ENCODE measurements at places on chromosomes 2 and 18.
A peak's percentile ranks its signal among the peaks of the same experiment; 100 is the strongest.

GRCh38 chr2:30588994-30589393 lies 141.9 kb downstream of the LCLAT1 start:
- no peak for DNase-seq

DNA sequence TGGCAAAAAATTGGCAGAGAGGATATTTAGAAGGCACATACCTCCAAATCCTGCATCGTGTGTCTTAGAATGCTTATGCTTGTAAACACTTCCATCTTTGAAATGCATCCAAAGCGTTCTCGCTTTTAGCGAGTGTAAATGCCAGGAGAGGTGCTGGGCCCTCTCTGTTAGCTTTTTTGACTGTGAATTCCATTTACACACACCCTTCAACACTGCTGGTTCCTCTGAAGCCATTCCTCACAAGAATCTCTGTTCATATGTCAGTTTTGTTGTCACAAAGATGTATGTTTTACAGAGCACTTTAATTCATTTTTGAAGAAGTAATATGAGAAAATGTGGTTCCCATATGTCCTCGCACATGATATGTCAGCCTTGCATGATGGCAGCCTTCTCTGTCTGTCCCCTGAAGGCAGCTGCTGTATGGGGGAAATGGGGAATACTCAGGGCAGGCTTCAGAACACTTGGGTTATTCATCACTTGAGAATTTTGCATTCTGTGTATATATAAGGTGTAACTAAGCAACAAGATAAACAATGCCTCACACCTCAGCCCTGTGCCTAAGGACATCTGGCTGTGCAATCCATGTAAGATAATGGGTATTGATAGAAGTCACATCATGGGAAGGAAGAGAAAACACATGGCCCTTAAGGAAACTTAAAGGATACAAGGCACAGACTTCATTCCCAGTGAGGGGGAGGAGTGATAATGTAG lies 52.3 kb downstream of the RAB27B start:
- no peak for DNase-seq

DNA sequence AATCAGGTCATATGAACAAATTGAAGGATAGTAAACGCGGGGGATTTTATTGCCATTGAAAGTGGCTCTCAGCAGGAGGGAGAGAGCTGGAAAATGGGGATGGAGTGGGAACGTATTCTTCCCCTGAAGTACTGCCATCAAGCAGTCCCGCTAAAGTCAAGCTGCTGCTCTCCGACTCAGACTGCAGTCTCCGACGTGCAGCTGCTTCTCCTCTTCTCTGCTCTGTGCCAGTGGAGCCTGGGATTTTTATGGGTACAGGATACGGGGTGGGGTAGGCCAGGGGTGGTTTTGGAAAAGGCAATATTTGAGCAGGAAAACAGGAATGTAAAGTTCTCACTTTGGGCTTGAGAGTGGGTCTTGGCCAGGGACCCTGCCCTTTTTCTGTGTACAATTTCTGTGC lies 33.0 kb downstream of the KCTD18 start:
- DNase-seq, result no peak

- no peak for DNase-seq
Observed at GRCh38 chr2:240795454-240795853, 24.6 kb downstream of the KIF1A start.

DNA sequence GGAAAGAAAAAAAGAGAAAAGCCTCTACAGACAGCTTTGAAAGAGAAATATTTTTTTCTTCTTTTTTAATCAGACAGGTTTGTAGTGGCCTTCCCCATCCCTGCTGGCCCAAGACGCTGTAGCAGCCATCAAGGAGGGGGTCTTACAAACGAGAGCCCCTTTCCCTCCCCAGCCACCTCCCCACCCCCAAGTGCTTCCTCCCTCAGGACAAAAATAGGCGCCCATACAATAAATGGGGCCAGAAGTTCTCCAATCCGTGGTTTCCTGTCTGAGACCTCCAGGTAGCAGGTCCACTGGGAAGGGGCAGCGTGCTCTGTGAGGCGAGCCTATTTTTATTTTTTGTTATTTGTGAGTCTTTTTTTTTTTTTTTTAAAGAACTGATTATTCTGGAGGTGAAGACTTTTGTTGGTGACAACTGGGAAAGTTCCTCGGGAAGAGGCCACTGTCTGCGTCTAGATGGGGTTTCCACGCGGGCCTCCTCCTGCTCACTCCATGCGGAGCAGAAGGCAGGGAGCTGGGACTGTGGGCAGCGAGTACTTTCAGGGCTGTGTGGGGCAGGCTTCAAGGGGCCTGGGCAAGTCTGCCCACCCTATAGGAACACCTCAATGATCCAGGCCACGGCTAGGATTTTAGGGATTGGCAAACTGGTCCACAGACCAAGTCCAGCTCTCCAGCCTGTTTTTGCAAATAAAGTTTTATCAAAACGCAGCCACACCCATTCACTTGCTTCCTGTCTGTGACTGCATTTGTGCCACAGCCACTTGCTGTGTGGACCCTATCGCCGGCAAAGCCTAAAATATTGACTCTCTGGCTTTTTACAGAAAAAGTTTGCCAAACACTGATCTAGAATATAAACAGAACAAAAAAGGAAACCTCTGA lies 139.6 kb downstream of the CTIF start:
- DNase-seq, result no peak

- peak; percentile 34 for DNase-seq
Observed at GRCh38 chr2:145744541-145745386, 1224.8 kb upstream of the ZEB2 start.

DNA sequence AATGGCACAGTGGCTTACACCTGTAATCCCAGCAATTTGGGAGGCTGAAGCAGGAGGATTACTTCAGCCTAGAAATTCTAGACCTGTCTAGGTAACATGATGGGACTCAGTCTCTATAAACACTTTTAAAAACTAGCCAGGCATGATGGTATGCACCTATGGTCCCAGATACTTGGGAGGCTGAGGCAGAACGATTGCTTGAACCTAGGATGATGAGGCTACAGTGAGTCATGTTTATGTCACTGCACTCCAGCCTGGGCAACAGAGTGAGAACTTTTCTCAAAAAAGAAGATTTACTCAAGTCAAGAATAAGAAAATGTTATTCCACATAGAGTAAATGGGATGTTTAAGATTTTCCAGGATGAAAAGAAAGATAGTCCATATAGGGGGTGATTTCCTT lies 158.6 kb downstream of the HNMT start:
- no peak for DNase-seq

GRCh38 chr2:135667045-135667444 lies 74.6 kb upstream of the UBXN4 start:
- no peak for DNase-seq

- DNase-seq, result peak; percentile 64
Observed at GRCh38 chr2:238287737-238288649, at the start of gene PER2. PER2 (minus strand) TSS chr2:238288610; CDS start chr2:238277936, 10,674 bp downstream.

DNA sequence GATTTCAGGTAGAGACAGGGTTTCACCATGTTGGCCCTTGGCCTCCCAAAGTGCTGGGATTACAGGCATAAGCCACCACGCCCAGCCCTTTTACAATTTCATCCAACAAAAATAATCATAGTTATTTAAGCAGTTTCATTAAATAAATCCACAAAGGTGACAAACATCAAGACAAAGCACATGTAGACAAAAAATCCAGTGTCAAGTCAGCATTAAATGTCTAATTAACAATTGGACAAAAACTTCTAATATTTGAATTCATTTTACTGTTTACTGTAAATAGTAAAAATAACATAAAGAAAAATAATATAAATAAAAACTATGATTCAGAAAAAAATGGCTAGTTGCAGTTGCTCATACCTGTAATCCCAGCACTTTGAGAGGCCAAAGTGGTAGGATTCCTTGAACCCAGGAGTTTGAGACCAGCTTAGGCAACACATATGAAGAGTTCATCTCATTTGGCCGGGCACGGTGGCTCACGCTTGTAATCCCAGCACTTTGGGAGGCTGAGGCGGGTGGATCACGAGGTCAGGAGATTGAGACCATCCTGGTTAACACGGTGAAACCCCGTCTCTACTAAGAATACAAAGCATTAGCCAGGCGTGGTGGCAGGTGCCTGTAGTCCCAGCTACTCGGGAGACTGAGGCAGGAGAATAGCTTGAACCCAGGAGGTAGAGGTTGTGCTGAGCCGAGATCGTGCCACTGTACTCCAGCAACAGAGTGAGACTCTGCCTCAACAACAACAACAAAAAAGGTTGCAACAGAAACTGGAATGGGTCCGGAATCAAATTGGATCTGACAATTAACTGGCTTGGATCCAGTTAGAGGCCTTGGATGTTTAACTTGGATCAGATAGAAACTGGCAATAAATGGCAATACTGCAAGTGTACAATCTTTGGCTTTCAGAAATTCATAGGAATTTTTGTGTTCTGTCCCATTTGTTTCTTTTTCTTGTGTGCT lies 56.9 kb upstream of the MAT2A start:
- no peak for DNase-seq

DNA sequence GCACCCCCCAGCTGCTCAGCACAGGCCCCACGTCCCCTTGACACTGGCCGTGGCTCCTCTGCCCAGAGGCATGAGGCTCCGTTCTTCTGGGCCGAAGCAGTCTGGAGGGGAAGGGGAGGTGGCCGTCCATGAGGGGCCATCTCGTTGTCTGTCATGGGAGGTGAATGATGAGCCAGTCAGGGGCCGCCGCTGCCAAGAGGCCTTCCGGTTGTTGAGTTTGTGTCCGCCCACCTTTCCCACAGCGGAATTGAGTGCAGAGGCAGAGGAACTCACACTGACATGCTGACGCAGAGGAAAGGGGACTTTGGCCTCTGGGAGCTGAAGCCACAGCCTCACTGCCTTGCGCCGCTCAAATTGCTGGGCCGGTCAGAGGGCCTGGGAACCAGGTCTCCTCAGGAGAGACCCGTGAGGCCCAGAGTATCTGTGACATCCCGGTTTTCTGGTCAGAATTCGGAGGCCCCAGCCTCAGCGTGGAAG lies 268.4 kb downstream of the ATAD2B start:
- peak; percentile 36 for DNase-seq

GRCh38 chr2:170869036-170869435 lies 52.3 kb downstream of the GAD1 start:
- DNase-seq, result no peak

GRCh38 chr18:44709307-44710126 lies 28.8 kb downstream of the SETBP1 start:
- peak; percentile 56 for DNase-seq

DNA sequence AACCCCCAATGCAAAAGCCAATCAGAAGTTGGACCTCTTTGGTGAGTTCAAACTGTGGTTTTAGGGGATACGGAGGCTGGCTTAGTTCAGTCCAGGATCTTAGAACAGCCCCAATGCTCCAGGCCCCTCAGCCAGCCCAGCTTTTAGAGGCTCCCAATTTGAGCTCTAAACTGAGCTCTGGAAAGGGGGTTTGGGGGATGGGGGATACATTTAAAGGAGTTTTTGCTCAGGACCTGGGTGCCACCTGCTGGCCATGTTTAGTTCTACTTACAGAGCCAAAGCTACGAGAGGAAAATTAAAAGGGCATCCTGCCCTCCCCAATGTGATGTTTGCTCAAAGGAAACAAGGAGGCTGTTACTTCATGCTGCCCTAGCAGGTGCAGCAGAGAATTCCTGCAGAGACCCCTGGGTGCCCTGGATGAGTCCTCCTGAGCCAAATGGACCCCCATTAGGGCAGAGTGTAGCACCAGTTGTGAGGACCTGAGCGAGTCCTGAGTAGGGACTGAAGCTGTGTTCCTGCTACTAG lies 15.9 kb upstream of the TMEM214 start:
- peak; percentile 74 for DNase-seq

GRCh38 chr18:49249521-49249920 lies 210.9 kb downstream of the DYM start:
- peak; percentile 89 for DNase-seq

DNA sequence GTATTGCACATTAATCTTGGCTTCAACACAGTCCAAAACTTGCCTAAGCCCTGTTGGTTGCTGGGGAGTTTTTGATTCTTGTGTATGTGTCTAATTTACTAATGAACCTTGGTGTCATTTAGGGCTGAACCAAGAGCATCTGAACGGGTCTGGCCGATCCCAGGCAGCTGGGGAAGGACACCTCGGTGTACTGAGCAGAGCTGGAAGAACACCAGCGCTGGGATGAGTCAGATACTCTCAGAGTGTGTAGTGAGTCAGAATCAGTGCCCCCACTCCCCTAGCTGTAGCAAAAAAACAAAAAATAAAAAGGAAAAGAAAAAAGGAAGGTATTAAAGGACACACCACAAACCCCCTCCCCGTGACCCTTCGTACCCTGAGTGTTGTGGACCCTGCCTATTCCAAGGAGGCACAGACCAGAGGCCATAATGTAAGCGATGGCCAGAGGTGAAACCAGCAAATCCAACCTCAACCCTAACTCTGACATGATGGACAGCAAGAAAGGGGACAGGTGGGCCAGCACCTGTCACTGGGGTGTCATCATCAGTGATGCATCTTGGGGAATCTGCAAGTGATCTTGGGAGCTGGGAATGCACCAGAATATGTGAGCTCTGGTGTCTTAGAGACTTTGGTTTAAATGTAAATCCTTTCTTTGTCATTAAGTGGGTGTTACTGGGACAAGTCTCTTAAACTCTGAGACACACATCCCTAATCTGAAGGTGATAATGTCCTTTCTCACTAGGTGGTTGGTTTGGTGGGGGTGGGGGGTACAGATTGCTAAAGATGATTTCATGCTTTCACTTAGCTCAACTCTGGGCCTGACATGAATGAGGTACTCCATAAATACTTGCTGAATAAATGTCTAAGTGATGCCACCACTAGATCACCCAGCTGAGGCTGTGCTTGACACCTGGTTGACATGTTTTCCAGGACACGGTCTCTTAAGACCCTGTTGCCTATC lies 34.2 kb upstream of the NCOA1 start:
- DNase-seq, result peak; percentile 30

GRCh38 chr18:57294547-57294946 lies 57.8 kb upstream of the ST8SIA3 start:
- DNase-seq, result no peak

DNA sequence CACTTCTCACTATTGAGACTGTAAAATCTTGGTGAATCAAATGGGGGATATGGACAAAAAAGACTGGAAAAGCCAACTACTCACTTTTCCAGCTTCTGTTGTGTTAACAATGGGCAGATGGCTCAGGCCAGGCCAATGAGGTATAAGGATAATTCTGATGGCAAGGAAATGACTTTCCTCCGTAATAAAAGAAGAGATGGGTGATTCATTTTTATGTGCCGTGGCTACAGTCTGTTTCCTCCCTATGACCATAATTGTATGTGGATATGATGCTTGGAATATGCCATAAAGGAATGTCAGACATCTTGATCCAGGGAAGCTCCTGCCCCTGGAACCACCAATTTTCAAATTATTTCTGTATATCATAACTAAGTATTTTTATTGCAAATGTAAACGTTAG lies 406.8 kb downstream of the CCDC85A start:
- no peak for DNase-seq
